GM13977 (cell line): ENCODE measurements at places on chromosomes 4 and X.
A peak's percentile ranks its signal among the peaks of the same experiment; 100 is the strongest.

DNA sequence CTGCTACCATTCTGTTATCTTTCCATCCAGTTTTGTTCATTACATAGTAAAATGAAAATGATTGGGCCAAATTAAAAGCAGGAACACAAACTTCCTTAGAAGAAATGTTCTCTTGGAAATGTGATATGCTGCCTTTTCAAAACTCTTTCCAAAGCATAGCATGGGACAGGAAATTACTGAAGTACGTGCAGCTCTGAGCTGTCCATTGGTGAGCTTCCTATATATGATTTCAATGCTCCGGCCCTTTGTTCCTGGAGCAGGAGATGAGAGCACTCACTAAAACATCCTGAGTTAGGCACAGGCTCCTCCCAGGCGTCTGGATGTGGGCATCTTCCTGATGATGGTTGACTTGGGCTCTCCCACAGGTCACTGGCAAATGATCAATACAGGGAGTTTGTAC lies 33.0 kb upstream of the ANXA3 start:
- DNase-seq, result no peak

DNA sequence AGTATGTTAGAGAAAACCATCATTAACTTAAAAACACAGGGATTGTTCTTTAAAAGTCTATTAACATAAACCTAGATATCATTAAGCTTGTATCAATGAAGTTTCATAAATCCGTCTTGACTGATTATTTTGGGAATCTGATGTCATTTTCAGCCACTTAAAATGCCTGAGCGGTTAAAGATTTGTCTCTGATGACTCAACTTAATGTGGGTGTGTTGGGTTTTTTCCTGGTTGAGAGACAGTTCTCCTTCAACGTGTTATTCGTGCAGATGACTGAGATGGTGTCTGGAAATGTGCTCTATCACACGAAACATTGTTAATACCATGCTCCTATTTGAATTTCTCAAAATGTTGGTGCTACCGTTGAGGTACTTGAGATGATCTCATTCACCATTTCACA lies 227.3 kb upstream of the TENM3 start:
- DNase-seq, result peak; percentile 14

- DNase-seq, result no peak
These were observed 50.4 kb downstream of the SORBS2 start for GRCh38 chr4:185761352-185762235.

- DNase-seq, result peak; percentile 29
These were observed 2.3 kb downstream of the HNRNPD start for GRCh38 chr4:82371497-82371896.

DNA sequence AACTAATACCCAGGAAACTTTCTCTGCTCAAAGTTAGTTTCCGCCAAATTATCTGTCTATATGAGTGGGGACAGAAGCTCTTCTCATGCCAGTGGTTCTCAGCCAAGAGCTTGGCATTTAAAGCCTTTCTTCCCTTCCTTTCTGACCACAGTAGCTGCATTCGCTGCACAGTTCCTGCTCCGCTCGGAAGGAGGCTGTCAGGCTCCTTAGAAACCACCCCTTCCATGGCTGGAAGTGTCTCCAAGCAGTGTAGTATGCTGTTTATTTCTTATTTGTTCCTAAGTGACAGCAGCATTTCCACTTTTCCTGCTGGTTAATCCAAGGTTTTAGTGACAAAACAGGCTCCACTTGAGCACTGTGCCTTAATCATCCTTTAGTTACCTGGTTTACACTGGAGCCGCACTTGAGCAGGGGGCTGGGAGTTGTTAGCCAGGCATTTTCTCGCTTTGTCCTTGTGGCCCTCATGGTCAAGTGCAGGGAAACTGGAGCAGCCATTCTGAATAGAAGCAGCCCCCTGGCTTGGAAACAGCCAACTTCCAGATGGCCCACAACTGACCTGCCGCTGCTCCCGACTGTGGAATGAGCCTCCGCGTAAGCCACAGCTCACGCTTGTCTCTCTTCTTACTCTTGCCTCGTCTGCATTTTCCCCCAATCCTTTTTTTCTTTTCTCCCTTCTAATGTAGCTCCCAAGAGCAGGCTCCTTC lies 739.4 kb upstream of the TENM3 start:
- no peak for DNase-seq

DNA sequence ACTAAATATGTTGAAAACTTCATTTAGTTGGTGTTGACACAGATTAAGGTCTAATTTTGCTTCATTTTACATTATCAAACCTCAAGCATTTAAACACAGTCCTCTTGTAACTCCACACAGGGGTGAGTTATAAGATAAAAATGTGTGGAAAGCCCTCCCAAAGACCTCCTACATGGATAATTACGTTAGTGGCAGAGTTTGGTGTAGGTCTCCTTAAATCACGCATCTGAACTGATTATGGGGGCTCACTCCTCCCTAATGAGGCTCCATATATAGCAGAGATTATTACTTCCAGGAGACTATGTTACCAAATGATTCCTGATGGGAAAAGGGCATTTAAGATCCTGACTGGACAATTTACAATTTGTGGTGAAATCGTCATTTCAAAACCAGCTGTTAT lies 32.2 kb upstream of the VCX3B start:
- no peak for DNase-seq

- no peak for DNase-seq
These were observed 1095.2 kb upstream of the POU3F4 start for GRCh38 chrX:82412858-82413257.

DNA sequence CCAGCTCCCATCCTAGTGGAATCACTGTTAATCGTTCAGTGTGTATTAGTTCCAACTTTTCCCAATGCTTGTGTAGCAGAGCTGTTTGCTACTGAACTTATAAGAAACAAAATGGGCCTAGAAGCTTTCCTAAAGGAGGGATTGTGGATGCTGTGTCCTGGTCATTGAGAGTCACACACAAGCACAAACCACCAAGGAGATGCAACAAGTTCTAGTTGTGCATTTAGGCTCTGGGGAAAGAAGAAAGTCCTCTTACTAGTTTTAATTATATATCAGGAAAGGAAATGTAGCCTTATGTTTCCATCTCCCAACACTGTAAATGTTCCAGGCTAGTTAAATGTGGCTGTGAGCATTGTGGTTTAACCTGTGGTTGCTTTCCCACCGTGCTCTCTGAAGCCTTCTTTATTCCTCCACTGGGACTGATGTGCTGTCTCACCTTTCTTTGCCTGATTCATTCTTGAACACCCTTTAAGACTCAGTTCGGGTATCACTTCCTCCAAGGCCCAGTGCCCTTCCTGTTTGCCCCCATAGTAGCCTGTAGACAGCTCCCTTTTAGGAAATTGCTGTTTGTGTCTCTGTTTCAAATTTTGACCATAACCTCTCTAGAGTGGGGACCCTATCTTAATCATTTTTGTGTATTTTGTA lies 34.3 kb downstream of the ATP10D start:
- peak; percentile 53 for DNase-seq

DNA sequence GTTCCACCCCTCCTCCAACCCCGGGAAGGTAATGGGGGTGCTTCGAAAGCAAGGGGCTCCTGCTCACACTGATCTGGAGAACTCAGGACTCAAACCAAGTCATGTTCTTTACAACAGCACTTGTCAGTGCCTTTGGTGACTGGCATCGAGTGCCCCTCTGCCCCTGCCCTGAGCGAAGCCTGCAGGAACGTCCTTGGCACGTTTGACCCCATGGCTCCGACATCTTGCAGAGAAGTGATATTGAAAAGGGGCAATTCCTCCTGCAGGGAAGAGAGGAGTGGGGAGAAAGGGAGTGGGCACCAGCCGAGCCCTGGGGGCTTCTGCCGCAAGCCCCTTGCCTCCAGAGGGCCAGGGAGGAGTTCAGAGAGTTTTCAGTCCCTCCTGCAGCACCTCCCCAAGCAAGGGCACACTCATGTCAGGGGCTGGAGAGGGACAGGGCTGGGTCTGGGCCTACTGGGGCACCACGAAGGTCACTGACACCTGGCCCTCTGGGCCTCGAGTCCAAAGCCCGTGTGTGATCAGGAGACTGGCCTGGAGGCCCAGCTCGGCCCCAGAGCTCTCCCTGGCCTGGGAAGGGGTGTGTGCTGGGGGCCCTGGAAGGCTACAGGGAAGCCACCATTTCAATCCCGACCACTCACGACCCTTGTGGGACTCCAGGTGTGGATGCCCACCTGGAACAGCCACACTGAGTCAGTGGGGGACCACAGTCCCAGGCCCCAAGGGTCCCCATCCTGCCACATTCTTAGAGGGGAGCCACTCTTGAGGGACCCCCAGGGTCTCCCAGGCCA lies 94.9 kb upstream of the NKX1-1 start:
- no peak for DNase-seq

GRCh38 chrX:20061855-20062254 lies 54.9 kb downstream of the MAP7D2 start:
- no peak for DNase-seq

GRCh38 chrX:39853417-39854030 lies 244.2 kb downstream of the BCOR start:
- DNase-seq, result no peak

GRCh38 chrX:147779173-147779572 lies 132.5 kb upstream of the FMR1 start:
- DNase-seq, result no peak

DNA sequence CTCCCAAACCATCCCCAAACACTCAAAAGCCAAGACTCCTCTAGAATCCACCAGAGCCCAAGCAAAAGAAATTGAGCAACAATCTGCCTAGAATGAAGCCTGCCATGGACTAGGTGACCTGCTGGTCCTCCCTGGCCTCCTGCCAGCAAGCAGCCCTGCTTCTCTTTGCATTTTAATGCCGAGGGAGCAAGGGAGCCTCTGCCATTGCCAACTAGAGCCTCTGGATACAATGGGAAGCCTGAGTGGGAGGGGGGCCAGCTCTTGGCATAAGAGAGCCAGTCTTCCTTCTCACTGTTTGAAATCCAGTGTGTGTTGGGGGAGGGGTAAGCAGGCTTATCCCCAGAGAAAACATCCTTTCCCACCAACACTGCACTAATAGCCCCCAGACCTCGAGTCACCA lies 1.5 kb upstream of the GDPD2 start:
- no peak for DNase-seq
